Lower lobe of right lung (tissue), 2 donors: ENCODE measurements at places on chromosomes 16 and 17.
A peak's percentile ranks its signal among the peaks of the same experiment; 100 is the strongest.

GRCh38 chr16:397736-398332 lies 835 bp downstream of the NME4 start:
- DNase-seq, result peak; percentile 78

- no peak for DNase-seq
Observed at GRCh38 chr16:51919736-51920135, 627.2 kb downstream of the TOX3 start.

GRCh38 chr16:86074651-86075487 lies 175.9 kb downstream of the IRF8 start:
- no peak for DNase-seq

- DNase-seq, result no peak
Observed at GRCh38 chr17:14792746-14793145, 472.4 kb downstream of the PMP22 start.

DNA sequence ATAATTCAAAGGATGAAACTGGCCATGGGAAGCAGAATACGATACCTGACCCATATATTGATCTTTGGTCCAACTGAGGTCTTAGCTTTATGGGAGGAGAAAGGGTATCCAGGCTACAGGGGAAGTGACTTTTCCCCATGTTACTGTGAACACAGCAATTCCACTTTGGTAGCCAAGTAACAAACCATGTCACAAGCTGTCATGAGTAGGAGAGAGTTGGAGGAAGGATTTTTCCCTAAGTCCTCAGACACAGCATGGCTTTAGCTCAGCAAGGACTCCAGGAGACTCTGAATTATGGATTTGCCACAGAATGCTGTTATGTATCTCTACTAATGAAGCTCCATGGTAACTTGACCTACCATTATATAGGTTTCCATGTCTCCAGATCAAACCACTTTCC lies 56.5 kb upstream of the GNAO1 start:
- no peak for DNase-seq
